Hematopoietic multipotent progenitor cell treated with erythropoietin and hydrocortisone succinate and interleukin-3 and kit ligand, for 8 days (in vitro differentiated cells): ENCODE measurements at places on chromosomes 5 and 9.
A peak's percentile ranks its signal among the peaks of the same experiment; 100 is the strongest.

DNA sequence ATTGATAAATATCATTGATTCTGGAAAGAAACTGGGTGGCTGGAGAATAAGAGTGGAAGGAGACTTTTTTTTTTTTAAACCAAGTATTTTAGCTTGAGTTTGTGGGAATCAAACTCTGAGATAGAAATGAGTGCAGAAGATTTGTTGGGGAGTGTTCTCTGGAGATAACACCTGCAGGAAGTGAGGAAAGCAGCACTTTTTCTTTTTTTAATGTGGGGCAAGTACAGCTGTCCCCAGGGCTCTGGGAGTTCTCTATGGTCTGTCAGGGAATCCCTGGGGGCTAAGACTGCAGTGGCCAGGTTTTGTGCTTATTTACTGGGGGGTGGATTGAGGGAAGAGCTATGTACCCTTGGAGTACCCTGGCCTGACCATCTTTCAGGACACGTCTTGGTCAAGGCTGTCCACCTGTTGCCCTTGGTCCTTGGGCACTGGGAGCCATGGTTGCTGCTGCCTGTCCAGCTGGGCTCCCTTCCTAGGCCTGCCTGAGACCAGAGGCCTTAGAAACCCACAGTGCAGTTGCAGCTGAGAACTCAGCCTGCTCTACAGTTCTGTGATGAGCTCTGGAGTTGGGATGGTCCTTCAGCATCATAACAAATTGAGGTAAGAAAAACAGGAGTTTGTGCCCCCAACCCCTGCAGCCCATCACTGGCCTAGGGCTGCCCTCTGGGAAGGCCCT, 85.8 kb downstream of the PHAX start:
- DNase-seq: peak; percentile 65

DNA sequence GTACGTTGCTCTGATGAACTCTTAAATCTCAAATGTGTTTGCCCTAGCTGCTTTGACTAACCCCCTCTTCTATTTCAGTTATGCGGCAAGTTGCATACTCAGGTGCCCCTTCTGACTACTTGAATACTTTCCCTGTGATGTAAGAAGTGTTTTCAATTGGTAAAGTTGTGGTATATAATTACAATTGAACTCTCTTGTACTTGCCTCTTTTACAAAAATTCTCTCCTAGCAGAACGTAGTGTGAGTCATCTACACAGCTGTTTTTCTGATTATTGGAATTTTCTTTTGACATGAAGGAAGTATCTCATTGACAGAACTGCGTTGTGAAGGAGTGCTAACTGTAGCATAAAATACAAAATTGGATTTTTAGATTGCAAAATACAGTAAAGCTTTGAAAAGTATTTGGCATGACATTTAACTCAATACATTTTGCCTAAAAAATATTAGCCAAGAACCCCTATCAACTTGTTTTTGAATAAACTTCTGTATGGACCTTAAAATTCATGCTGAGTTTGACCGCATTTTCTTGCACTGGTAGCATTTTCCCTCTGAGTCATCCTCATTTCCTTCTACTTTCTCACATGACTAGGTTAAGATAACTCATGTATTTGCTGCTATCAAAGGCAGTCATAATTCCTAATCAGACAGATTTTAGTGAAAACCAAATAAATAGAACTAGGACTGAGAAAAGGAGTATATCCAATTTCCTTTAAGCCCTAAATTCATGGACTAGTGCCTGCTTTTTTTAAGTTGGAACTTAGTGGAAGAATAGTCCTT, 6.3 kb downstream of the CRHBP start:
- DNase-seq: peak; percentile 74

GRCh38 chr9:77807846-77808750, 160.0 kb upstream of the GNA14 start:
- DNase-seq: peak; percentile 51

GRCh38 chr5:8908055-8908683, 637.7 kb downstream of the SEMA5A start:
- peak; percentile 35 for DNase-seq

DNA sequence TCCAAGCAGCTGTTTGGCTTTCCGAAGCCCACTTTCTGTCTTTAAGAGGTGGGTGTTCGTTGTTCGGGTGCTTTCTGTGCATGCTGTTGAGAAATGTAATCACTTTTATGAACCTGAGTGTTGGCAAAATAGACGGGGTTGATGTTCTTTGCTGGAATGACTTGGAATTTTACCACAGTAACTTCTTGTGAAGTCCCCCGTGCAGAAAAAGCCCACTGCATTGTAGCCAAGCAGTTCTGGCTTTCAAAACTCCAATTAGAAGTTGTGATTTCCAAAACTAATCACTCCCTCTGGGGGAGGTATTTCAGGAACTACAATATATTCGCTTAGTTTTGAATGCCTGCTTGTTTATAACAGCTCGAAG, 111.1 kb downstream of the PAM start:
- DNase-seq: peak; percentile 5

GRCh38 chr5:78751872-78752271, 103.3 kb upstream of the LHFPL2 start:
- DNase-seq: no peak
